Inflammatory macrophage treated with lipopolysaccharide for 4 hours (primary cell): ENCODE measurements at places on chromosomes 6 and 20.

DNA sequence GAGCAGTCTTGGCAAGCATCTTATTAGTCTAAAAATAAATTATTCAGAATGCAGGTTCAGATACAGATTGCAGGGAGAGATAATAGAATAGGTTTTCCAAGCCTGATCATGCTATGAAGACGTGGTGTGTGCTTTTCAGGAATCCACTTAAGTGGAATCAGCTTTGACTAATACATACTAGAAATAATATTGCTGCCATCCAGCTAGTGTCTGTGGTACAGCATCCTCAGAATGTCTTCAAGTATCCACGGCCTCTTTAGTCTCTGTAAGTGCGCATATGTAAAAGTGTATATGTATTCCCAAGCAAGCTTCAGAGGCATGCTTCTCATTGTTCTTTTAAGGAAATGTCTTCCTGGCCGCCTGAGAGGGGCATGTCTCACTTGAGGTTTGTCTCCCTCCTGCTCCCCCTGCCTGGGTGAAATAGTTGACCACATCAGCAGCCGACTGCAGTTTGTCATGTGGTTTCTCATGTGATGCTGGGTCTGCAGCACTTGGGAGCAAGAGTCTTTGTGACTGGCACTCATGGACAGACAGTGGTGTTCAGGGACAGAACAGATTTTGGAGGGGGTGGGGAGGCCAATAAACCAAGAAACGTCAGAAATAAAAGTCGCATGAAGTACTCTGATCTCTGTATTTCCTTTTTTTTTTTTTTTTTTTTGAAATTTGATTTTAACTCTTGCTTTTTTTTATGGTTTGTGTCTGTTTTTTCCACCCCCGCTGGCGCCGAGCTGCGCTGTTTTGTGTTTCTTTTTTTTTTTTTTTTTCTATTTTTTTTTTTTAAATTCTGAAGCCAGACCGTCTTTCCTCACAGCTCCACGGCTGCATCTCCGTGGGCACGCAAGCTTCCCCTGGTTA, 150.8 kb downstream of the PRL start:
- no peak for DNase-seq

- DNase-seq, result no peak
These were observed 94.4 kb upstream of the BMP2 start for GRCh38 chr20:6673071-6673470.

DNA sequence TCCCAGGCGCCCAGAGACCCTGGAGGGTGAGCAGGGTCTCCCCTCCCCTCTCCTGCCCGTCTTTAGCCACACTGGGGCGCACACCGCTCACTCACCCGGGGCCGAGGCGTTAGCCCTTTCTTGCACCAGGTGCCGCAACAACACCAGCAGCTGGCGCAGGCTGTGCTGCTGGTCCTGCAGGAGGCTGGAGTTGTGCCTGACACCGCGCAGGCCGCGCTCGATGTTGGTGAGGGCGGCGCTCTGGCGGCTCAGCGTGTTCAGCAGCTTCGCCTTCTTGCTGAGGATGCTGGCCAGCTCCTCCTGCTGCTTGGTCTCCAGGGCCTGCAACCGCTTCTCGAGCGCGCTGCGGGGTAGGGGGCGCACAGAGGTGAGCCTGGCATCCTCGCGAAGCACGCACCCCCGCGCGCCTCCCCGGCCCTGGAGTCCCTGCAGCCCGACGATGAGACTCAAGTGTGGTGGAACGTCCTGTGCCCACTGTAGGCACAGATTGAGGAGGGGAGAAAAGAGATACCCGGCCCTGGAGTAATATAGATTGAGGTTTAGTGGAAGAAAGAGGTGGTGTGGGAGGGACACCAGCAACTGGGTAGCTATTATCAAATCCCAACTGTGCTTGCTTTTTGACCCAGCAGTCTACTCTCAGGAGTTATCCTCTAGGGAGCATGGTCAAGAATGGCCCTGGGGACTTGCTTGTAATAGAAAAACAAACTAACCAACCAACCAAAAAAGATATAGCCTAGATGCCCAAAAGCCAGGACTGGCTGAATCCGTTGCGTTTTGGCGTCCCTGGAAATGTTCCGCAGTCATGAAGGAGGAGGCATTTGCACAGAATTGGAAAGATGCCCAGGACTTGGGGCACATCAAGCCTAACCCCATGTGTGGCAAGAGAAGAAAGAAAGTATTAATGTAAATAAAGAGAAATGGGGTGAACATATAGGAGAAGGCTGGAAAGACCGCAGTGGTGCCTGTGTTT, 30.9 kb downstream of the ANGPT4 start:
- no peak for DNase-seq

DNA sequence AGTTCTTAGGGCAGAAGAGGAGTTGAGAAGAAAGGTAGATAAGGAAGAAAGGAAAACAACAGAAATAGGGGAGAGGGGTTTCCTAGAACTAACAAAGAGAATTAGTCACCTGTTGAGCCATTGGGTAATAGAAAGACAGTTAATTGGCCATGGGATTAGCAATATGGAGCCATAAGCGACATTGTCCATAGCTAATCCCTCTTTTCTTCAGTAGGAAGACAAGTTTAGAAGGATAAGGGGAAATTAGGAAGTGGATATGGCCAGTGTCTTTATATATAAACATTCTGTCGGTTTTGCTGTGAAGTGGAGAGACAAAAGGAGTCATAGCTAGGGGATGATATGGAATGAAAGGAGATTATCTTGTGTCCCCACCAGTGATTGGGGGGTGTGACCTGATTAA, 43.9 kb upstream of the COL10A1 start:
- no peak for DNase-seq

- peak; percentile 51 for DNase-seq
These were observed 929 bp downstream of the CDH22 start for GRCh38 chr20:46307139-46307998.

GRCh38 chr6:37615564-37616340, 81.9 kb downstream of the MDGA1 start:
- no peak for DNase-seq

DNA sequence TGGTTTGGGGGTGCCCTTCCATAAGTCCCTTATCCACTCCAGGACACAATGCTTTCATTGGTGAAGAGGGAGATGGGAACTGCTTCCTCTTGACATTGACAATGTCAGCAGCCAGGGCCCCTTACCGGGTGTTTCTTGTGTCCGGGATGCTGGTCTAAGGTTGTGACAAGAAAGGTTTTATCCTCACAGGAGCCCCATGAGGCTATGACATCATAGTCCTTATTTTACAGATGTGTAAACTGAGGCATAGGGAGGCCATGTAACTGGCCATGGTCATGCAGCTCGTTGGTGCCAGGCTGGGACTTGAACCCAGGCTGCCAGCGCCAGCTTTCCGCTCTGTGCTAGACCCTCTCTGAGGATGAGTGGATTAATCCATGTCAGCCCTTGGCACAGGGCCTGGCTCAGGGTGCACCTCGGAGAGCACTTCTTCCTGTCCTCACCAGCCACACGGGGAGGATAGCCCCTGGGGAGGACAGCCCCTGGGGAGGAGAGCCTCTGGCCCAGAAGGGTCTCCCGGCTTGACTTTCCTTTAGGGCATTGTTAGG, 157.3 kb downstream of the SYCP2 start:
- DNase-seq, result no peak

GRCh38 chr6:3894590-3895311, 45.6 kb downstream of the FAM50B start:
- DNase-seq, result no peak

GRCh38 chr20:48287021-48287494, 501.8 kb upstream of the SULF2 start:
- no peak for DNase-seq

DNA sequence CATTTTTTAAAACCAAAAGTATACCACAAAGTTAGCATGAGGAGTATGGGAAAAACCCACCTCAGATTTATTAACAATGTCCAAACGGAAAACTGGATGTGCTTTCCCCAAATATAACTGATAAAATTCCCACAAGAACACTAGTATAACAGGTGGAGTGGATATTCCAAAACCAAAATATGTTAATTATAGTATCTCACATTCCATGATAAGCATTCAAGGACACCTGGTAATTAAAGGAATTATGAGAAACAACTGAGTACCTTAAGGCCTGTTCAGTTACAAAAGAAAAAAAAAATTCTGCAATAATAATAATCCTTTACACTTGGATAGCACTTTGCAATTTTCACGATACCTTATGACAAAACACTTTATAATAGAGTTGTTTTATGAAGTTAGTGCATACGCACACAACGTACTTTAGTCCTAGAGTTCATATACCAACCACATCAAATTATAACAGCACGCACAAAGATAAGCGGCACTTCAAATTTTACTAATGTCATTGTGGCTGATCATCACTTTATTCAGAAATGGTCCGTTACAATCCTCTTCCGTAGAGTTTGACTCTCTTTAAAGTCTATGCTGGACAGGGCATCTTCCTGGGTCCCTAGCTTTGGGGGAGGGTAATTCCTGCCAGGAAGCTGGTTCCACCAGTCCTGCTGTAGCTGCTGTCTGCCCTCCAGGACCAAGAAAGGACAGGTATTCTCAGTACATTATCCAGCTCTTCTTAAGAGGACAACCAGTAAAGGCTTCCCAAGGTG, 1.7 kb downstream of the CDK19 start:
- no peak for DNase-seq

GRCh38 chr20:44594730-44595129, 12.4 kb downstream of the PKIG start:
- DNase-seq, result peak; percentile 77

DNA sequence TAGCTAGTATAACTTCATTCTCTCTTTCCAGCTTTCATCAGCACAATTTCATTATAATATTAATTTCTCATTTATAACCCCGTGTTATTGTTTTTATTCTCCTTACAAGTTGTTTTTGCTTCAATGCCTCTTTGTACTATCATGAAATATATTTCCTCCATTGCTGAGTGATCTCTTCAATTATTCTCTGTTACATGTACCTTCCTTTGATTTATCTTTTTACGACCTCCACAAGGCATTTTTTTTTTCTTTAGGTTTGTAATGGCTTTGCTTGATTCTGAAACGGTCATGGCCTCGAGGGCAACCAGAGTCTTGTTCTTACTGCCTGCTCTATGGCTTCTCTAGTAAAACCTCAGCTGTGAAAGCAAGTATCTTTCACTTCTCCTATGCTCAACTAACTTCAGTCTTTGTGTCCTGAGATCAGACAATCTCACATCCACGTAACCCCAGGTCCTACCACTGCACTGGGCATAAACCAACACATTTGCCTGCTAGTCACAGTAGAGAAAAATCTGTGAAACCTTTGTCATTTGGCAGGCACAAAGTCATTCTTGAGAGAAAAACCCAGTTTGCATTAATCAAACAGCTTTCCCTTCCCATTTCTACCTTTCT, 119.9 kb downstream of the UST start:
- DNase-seq, result no peak

GRCh38 chr6:16205377-16206144, 32.8 kb upstream of the GMPR start:
- no peak for DNase-seq

GRCh38 chr20:42083280-42083679, 465.1 kb upstream of the CHD6 start:
- DNase-seq, result no peak

- no peak for DNase-seq
These were observed 100.5 kb downstream of the SAMD3 start for GRCh38 chr6:130122243-130122642.

DNA sequence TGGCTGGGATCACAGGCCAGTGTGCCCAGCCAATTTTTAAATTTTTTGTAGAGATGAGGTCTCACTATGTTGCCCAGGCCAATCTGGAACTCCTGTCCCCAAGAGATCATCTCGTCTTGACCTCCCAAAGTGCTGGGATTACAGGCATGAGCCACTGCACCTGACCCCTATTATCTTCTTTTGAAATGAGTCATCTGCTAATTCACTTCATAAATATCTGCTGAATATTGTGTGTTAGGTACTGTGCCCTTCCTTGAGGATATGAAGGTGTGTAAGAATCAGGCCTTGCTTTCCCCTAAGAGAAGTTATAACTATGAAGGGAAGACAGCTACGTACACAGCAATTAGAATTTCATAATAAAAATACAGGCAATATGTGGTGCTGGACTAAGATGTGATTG, 8.2 kb downstream of the ATRN start:
- DNase-seq, result no peak

DNA sequence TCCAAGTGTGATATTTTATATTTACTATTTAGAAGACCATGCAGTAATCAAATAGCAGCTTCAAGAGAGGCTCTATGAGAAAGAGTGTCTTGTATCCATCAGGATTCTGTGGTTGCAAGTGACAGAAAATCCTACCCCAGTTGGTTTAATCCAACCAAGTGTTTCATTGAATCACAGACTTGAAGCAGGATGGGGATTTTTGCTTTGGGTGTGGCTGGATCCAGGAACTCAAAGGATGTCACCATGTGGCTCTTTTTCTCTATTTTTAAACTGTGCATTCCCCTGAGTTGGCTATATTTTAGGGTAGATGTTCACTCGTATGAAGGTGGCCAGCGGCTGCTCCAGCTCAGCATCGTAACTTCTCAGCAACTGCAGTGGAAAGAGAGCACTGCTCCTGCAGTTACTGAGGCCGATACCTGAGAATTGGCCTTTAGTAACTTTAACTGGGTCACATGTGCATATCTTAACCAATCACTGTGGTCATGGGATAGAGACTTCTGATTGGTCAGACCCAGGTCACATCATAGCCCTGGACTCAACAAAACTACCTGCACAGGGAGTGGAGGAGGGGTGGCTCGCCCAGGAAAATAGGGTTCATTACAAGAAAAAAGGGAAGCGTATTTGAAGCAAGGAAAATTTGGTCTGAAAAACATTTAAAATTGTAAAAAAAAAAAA, 396.1 kb upstream of the SULF2 start:
- DNase-seq, result no peak

- no peak for DNase-seq
These were observed 639.6 kb downstream of the EPHA7 start for GRCh38 chr6:92779746-92780145.

DNA sequence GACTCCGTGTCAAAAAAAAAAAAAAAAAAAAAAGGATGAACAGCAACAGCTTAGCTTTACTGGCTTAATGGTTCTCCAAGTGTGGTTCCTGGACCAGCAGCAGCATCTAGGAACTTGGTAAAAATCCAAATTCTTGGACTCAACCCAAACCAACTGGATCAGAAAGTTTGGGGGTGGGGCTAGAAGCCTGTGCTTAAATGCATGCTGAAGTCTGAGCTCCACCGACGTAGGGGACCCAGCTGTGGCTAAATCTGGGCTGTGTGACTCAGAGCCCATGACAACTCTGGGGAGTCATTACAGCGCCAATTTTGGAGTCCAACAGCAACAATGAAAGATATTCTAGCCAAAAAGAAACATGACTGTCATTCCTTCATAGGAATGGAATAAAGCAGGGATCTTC, 13.6 kb upstream of the CHD6 start:
- DNase-seq, result peak; percentile 16

GRCh38 chr6:24699521-24700359, 19.2 kb downstream of the C6orf62 start:
- no peak for DNase-seq
